ENCODE measurements at places on chromosomes 12 and 14.

DNA sequence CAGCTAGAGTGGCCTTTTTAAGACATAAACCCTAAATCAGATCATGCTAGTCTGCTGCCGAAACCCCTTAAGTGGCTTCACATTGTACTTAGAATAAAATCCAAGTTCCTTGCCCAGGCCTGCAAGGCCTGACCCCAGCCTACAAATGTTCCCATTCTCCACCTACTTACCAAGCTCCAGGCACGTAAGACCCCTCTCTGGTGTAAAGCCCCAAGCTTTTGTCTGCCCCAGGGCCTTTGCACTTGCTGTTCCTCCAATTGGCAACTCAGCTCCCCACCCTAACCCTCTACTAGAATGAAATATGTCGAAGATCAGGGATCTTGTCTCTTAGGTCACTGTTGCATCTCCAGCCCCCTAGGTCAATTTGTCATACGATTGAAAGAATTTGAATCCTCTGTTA lies 27.1 kb upstream of the MED13L start:
- no peak for ATAC-seq

- no peak for ATAC-seq
Observed at GRCh38 chr12:22318108-22318737, 16.3 kb downstream of the ST8SIA1 start.

DNA sequence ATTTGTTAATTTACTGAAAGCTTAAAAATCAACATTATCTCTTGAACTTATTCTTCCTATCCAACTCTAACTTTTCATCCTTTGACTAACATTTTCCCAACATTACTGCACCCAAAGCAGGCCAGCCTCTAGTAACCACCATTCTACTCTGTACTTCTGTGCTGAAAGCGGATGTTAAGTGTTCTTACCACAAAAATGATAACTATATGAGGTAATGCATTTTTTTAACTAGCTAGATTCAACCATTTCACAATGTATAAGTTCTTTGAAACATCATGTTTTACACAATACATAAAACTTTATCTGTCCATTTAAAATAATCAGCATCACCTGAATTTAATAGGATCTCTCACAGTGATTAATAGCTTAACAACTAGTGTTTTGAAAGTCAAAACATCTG lies 468.5 kb upstream of the MGAT4C start:
- peak; percentile 28 for ATAC-seq

DNA sequence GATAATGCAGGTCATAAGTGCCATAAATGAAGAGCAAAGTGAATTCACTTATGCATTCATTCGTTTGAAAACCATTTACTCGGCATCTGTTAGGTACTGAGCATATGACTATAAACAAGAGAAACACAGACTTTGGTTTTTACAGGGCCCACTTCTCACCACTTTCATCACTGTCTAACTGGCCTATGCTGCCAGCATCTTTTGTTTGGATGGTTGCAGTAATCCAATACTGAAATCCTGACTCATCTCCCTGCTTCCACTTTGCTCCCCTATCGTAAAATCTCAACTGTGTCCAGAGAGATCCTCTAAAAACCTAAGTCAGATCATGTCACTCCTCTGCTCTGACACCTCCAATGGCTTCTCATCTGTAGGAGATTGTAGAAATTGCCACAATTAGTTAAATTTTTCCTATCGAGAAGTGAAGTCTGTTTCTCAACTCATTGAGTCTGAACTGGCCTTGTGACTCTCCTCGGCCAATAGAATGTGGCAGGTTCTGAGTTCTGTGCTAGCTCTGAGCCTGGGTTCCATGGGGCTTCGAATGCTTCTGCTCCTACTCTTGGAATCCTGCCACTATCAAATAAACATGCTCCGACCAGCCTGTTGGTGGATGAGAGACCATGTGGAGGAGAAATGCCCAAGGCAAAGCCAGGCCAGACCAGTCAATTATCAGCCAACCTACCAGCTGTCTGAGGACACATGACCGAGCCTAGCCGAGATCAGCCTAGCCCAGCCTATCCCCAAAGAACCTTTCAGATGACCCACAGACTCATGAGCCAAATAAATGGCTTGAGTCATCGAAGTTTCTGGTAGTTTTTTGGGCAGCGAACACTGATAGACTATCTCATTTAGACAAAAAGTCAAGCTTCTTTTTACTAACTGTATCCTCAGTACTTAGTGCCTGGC lies 2.2 kb upstream of the BATF start:
- no peak for ATAC-seq

GRCh38 chr14:104318558-104319490 lies 180.4 kb downstream of the KIF26A start:
- ATAC-seq = no peak

DNA sequence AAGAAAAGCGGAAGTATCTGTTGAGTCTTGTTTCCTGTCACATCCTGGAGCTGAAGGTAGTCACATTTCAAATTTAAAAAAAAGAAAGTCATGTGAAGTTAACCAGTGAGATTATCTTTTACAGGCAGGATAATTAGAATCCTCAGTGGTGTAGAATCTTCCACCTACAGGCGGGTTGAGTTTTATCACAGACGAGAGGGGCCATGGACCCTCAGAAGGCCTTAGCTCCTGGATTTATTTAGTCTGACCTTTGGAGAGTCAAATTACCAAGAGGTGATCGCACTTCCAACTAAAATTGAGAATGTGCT lies 13.0 kb upstream of the GNG2 start:
- ATAC-seq = no peak

DNA sequence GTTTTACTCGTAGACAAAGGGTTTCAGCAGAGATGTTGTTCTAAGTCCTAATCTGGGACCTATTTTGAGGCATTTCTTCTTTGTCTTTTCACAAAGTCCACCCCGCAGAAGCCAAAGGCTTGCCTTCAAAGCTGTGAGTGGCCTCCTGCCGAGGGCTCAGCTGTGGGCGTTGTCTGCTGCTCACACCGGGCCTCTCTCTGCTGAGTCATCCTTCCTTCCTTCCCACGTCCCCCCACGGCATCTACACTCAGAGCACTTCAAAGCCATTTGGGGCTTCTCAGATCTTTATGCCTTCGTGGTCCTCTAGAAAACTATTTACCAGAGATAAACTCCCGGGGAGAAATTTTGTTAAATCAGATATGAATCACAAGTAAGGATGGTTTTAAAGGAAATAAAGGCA lies 115.9 kb upstream of the TMPO start:
- ATAC-seq = 0 out of 3 replicates have a peak, but pooled peaks have one; percentile 20

DNA sequence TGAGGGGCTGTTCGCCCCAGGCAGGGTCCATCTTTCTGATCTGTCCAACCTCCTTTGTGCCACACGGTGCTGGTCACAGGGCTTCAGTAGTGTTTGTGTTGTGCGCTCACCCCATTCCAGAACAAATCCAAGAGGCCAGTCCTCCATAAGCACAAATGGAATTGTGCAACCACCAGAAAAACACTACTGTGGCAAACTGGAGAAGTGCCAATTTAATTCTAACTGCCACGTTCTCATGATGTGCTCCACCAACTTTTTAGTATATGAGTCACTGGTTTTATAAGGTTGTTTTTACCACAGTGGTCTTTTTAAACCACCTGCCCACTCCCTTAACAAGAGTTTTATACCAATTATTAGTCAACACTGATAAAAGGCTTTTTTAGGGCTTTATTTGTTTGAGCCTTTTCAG lies 380.2 kb downstream of the NAV3 start:
- no peak for ATAC-seq

GRCh38 chr12:42475106-42475505 lies 114.4 kb downstream of the PRICKLE1 start:
- ATAC-seq = no peak

DNA sequence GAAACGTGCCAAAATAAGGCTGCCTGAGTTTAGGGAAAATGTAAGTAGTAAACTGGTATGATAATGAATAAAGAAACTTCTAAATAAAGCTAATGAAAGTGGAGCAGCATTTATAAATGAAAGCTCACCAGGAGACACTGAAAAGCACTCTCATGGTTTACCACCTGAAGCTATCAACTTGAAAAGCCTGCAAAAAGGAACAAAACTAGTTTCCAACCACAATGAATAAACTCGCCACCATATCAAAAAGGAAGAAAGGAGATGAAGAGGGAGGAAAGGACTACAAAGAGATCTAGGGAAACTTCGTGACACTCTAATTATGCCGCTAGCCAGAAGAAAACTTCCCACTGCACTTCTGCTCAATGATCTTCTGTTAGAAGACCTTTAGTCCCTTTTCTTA lies 66.7 kb downstream of the MED13L start:
- ATAC-seq = no peak

GRCh38 chr14:98608071-98609060 lies 663.6 kb downstream of the BCL11B start:
- ATAC-seq = no peak

DNA sequence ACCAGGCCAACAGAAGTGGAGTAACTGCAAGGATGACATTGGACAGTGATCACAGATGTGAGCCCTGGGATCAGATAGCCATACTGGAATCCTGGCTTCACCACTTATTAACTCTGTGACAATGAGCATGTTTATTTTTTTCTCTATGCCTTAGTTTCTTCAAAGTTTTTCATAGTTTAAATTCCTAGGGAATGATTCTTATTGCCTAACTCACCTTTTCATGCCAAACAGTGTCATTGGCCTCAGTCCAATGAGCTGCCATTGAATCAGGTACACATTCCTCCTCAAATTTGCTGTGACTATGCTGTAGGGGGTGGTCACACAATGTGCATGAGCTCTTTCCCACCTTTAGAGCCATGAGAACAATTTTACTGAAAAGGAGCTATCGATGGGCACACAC lies 342.3 kb downstream of the SYT1 start:
- no peak for ATAC-seq

DNA sequence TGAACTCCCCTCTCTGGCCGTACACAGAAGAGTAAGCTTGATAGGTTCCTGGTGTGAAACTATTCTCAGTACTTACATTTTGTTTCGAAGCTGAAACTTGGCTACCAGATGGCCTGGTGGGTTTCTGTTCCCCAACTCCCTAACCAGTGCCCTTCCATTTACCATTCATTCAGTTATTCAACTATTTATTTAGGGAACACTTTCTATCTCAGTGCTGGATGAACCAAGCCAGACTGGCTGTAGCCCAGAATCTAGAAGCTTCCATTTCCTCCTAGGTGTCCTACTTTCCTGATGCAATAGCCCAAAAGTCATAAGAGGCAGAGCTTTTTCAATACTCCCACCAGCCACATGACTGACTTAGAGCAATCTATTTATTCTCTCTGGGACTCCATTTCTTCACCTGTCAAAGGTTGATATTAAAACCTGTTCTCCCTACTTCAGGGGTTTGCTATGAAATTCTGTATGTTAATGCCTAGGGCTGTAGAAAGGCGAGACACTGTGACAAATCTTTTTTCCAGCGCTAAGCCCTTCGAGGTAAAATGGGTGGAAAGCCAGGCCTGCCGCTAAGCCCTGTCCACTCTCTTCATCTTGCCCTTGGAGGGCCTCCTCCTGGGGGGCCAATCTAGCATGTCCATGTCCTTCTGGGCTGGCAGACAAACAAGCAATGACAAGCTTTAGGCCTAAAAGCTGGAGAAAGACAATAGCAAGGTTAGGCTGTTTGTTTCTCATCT lies 8.1 kb upstream of the IRF2BPL start:
- no peak for ATAC-seq

All from SK-N-SH treated with all-trans-retinoic acid at 6 μM for 48 hours (cell line).